Neural crest cell (in vitro differentiated cells): ENCODE measurements at places on chromosomes 7 and 10.

- DNase-seq, result peak; percentile 72
Measured at GRCh38 chr7:151251689-151252560, 3.4 kb upstream of the SMARCD3 start.

GRCh38 chr10:97025613-97026242, 160.0 kb downstream of the SLIT1 start:
- DNase-seq, result peak; percentile 50

DNA sequence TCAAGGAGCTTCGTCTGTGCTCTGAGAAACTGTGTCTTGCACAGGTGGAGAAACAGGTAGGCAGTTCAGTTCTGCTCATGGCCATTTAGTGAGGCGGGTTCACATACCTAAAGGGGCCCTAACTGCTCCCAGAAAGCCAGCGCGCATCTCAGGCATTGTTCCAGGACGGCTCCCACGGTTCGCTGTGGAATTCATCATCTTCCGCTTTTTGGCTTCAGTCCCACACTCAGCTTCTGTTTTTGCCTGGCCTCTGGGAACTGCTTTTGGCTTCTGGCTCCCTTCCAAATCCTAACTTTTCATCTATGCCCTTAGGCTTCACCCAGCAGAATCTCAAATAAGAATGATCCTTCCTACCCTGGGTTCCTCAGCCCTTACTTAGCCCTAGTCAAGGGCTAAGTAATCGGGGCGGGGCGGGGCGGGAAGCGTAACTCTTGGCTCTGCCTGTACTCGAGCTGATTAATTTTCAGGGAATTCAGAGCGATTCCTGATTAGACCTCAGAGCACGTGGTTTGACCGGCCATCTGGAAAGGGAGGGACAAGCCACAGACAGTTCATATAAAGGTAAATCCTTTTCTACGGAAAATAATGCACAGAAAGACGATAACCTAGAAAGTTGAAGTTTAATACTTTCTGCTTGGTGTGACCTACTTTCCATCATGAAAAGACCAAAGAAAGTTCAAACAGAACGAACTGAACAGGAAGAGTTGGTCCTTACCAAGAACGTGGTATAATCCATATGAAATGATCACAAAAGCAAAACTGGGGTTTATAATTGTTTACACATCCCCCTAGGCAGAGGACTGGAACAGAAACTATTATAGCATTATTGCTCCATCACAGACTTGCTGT, 105.7 kb downstream of the ST8SIA6 start:
- DNase-seq, result no peak

- DNase-seq, result no peak
Measured at GRCh38 chr10:108789919-108790318, 1133.4 kb downstream of the XPNPEP1 start.

GRCh38 chr10:92755725-92756124, 66.0 kb downstream of the HHEX start:
- DNase-seq, result no peak

DNA sequence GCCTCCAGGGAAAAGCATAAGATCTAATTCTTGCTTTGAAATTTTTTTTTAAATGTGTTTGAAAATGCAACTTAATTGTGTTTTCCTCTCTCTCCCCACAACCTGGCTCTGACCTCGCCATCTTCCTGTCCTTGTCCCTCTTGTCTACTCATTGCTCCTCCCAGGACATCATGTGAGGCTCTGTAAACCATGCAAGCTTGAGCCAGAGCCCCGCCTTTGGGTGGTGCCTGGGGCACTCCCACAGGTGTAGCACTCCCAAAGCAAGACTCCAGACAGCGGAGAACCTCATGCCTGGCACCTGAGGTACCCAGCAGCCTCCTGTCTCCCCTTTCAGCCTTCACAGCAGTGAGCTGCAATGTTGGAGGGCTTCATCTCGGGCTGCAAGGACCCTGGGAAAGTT, 9.8 kb upstream of the CDHR1 start:
- DNase-seq, result no peak

DNA sequence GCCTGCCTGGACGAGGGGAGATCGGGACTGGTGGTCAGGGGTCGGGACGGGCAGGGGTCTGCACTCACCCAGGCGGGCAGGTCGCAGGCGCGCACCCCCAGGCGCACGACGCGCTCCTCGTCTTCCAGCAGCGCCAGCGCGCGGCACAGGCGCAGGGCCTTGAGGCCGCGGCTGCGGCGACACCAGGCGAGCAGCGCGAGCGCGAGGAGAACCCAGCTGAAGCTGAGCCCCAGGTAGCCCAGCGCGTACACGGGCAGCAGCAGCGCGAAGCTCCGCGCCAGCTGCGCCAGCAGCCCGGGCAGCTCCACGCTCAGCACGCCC, 328 bp downstream of the ESYT2 start:
- DNase-seq, result peak; percentile 48

DNA sequence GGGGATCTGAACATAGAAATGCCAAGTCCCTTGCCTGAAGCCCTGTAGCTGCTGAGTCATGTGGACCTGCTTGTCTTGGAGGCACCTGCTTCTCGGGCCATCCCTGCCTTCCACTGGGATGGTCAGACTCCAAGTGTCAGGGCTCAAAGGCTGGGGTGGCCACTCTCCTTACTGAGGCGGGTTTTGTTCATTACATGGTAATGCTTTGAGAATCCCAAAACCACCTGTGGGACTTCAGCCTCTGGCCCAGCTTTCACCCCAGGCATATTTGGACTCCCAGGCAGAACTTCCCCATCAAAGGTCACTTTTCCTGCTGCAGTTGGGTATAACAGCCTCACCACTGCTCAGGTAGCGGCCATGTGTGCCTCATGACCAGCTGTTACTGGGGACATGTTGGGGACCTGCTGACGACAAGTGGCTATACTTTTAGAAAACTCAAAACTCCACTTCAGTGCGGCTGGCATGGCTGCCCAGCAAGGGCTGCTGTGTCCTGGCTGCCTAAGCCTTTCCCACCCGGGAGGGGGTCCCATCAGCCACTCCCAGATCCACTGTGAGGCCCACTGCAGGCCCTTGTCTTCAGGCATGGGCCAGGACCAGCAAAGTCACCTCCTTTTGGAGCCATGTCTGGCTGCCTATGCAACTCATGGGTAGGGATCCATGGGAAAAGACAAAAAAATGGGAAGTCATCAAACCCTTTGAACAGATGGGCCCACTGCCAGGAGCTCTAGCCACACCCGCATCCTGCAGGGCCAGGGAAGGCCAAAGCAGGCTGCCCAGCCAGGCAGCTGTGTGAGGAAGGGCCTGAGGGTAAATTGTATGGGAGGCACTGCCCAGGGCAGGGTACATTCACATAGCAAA, 96.7 kb downstream of the ARHGAP22 start:
- DNase-seq, result no peak

GRCh38 chr7:92781117-92781720, 55.2 kb downstream of the CDK6 start:
- no peak for DNase-seq

DNA sequence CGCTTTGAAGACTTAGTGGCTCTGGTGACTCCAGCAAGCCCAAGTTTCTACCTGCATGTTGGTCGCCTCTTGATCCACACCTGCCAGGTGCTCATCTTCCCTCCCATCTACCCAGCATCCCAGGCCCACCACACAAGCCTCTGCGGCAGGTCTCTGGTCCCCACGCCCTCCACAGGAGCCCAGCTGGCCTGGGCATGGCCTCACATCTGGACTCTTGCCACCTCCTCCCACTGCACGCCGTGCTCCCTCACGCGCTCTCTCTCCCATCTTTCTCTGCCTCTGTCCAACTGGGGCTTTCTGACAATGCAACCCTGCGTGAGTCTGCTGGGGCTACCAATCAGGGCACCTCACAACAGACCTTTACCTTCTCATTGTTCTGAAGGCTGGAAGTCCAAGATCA, 50.2 kb upstream of the FGFR2 start:
- no peak for DNase-seq

DNA sequence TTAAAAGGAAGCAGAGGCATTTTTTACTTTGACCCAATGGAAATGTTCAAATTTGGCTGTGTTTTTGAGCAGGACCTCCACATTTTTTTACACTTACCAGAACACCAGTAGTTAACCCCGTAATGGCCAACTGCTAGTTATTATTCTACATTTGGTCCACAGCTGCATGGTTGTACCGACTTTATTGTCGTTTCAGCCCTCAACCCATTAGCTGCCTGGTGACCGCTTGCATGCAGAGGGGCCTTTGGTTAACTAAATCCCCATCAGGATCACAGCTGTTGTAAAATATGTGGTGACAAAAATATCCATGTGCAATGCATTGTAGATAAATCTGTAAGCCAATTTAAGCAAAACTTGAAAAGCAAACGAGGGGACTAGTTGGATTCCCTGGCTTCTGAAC, 342.2 kb upstream of the MEOX2 start:
- no peak for DNase-seq

DNA sequence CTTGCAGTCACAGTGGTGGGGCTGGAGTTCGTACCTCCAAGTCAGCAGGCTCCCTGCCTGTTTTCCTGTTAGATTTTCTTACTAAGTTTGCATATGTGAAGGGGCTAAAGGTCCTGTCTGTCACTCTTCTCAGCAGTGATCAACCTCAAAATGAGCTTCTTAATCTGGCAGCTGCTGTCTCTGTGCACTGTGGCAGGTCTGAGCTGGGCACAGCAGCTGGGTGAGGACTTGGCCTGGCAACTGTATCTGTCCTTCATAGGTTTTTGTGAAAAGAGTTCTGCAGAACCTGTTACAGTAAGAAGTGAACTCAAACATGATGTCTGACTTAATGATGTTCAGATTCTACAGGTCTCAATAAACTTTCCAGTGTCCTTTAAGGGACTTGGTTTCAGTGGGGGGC, 31.3 kb upstream of the GJD4 start:
- DNase-seq, result no peak

- DNase-seq, result no peak
Measured at GRCh38 chr7:107501593-107501992, 31.7 kb downstream of the GPR22 start.

GRCh38 chr10:77756319-77757232, 119.0 kb upstream of the KCNMA1 start:
- DNase-seq, result peak; percentile 57

GRCh38 chr7:33666531-33666930, 238.8 kb upstream of the BMPER start:
- no peak for DNase-seq

GRCh38 chr7:101985057-101985902, 167.9 kb downstream of the CUX1 start:
- DNase-seq, result no peak

DNA sequence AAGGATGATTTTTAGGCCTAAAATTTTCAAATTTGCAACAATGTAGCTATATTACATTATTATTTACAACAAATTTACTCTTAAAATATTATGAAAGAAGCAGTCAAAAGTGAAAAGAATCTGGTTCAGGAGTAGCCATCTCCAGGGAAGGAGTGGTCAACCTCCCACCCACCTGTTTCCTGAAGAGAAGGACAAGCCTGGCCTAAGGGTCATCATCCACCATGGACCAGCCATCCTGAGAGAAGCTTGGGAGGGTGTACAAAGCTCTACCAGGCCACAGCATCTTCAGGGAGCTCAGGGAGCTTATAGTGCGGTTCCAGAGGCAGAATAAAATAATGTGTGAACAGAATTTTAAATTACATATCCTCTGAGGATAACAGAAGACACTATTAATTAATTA, 38.1 kb downstream of the COL1A2 start:
- DNase-seq, result no peak

GRCh38 chr10:131549116-131549515, 237.6 kb upstream of the TCERG1L start:
- DNase-seq, result no peak

- DNase-seq, result no peak
Measured at GRCh38 chr7:147197006-147197405, 1080.4 kb downstream of the CNTNAP2 start.

GRCh38 chr7:36391436-36392198, 2.0 kb downstream of the ANLN start:
- no peak for DNase-seq

DNA sequence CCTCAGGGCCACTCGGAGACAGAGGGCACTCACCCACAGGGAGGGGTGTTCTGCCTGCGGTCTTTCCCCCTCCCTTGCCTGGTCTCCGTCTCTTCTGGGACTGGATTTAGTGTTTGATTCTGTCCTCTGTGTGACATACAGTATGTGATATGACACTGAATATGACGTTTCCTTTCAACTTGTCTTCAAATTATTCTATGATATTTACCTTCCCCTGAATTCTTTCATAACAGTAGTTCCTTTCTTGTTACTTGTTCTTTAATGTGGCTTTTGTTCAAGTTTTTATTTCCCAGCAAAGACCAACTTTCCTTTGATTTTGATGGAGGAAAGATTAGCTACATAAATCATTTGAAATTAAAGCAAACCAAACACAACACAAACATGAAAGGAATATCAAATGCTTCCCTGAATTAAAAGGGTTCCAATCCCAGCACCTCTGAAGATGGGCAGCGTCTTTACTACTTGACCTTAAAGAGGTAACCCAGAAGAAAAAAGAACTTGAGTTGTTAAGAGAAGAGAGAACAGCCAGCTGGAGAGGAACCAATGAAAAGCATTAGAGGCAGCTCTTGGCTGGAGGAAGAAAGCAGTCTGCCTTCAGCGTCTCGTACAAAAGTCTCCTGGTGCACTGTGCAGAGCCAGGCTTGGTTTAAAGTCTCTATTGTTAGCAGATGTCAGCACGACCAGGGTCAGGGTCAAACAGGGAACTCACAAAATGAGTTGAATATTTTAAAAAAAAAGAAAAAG, 18.3 kb upstream of the RHEB start:
- DNase-seq, result no peak

- DNase-seq, result no peak
Measured at GRCh38 chr10:59586407-59586891, 123.2 kb downstream of the SLC16A9 start.

DNA sequence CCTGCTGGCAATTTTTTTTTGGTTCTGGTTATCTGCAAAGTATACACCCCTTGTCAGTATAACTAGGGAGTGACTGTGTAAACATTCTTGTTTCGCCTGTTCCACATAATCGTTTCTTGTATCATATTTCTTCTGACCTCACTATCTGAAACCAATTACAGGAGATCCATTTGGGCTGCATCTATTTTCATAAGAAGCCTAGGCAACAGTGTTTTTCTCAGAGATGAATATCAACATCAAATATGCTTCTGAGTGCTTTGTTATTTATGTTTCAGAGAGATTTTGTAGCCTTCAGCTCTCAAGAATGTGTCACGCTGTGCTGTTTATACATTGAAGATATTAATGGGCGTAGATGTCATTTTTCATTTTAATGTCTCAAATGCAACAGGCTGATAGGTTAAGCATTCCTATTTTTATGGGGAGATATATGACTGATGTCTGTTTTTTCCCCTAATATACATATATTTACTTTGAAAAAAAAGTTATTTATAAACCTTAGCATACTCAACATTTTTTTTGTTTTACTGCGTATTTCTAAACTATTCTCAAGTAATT, 115.5 kb downstream of the FOXP2 start:
- DNase-seq, result no peak
